Suppressor macrophage treated with lipopolysaccharide for 1 hour (primary cell): ENCODE measurements at places on chromosomes 13 and 19.

GRCh38 chr13:50197705-50198104 lies 182.5 kb downstream of the KCNRG start:
- DNase-seq = no peak

DNA sequence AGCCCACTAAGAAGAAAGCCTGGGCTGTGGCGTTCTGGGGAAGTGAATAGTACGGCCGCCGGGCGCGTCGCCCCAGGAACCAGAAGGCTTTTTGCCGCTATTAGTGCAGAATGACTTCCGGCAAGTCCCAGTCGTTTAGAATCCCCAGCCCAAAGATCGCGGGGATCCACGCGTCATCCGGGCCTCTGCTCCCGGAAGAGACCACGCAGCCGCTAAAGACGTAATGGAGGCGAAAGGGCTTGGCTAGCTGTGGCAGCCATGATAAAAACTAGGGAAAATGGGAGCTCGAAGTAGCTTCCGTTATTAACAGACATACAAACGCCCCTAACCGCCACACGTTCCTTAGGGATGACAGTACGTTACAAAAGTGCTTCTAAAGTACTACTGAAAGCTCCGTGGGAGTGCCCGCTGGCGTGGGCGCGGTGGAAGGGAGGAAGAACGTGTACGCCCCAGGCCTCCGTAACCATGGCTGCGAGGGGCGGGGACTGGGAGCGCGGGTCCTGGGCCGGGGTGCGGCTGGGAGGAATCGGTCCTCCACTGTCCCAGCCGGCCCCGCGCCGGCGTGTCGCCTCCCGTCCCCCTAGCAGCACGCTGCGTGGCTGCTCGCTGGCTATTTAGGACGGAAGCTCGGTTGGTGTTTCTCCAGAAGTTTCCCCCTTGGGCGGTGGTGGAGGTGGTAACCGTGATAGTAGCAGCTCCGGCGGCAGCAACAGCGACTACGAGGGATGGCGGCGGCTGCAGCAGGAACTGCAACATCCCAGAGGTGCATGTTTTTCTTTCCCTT lies at the start of gene SUGT1:
Gene SUGT1 (plus strand): TSS at position 641 of the 784 bp plus-strand sequence. CDS start 85 bp downstream, at position 726.
- DNase-seq = peak; percentile 99

- DNase-seq = peak; percentile 30
Measured at GRCh38 chr19:57812226-57812625, 2.5 kb downstream of the ZNF552 start.

DNA sequence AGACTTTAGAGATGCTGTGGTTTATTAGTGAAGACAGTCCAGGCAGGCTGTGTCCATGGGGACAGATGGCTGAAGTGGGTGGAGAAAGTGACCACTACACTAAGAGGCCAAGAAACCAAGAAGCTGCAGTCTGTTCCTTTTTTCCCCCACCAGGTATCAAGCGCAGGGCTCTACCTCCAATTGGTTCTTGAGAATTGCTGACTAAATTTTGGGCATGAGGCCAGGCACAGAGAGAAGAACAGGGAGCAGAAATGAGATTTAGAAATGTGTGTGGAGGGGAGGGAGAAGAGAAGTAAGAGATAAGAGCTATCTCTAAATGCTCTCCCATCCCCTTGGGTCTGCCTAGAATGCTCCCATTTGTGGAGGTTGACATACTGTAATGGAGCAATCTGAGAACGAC lies 12.3 kb upstream of the CYSLTR2 start:
- DNase-seq = no peak

DNA sequence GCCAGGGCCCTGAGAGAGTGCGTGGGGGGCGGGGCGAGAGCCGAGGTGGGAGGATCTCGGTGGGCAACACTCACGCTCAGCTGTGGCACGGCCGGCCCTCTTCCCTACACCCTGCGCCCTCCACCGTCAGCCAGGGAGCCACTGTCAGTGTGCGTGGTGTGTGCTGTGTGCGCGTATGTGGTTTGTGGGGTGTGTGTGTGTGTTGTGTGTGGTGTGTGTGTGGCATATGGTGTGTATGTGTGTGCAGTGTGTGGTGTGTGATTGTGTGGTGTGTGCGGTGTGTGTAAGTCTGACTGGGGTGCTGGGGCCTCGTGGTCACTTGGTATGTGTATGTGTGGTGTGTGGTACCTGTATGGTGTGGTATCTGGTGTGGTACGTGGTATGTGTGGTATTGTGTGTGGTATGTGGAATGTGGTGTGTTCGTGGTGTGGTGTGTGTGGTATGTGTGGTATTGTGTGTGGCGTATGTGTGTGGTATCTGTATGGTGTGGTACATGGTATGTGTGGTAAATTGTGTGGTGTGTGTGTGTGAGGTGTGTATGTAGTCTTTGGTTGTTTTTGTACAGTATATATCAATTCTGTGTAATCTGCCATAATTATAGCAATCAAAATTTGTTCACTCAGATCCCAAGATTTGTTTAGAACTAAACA lies 5.1 kb downstream of the GRK1 start:
- DNase-seq = no peak

- peak; percentile 66 for DNase-seq
Measured at GRCh38 chr19:5718037-5718578, 1.8 kb downstream of the LONP1 start.

- no peak for DNase-seq
Measured at GRCh38 chr13:21219036-21219381, 42.6 kb downstream of the MRPL57 start.

DNA sequence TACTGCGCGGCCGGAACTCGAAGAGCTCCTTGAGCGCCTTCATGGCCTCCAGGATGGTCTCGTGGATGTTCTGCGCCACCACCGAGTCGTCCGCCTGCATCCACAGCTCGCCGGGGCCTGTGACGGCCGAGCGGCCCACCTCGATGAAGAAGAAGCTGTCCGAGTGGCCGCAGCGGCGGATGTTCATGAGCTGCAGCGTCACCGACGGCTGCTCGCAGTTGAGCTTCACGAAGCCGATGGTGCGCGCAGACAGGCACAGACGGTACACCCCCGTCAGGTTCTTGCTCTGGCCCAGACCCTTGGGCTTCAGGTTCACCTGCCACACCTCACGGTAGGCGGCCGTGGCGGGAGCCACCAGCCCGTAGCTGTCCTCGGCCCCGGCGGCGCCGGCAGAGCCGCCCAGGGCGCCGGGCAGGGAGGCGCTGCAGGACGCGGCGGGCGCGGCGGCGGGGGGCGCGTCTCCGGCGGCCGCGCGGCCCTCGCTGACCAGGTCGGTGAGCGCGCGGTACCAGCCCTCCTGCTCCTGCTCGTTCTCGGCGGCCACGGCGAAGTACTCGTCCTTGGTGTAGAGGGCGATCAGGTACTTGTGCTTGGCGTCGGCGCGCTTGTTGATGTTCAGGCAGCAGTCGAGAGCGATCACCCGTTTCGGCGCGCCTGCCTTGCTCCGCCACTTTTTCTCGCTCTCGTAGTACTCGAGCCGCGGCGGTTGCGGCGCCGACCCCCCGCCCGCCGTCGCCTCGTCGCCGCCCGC lies 1.1 kb downstream of the IRS2 start:
- no peak for DNase-seq

GRCh38 chr19:49430172-49430677 lies 5.0 kb downstream of the GFY start:
- no peak for DNase-seq

GRCh38 chr19:54164369-54165068 lies 5.0 kb upstream of the LENG1 start:
- peak; percentile 82 for DNase-seq

DNA sequence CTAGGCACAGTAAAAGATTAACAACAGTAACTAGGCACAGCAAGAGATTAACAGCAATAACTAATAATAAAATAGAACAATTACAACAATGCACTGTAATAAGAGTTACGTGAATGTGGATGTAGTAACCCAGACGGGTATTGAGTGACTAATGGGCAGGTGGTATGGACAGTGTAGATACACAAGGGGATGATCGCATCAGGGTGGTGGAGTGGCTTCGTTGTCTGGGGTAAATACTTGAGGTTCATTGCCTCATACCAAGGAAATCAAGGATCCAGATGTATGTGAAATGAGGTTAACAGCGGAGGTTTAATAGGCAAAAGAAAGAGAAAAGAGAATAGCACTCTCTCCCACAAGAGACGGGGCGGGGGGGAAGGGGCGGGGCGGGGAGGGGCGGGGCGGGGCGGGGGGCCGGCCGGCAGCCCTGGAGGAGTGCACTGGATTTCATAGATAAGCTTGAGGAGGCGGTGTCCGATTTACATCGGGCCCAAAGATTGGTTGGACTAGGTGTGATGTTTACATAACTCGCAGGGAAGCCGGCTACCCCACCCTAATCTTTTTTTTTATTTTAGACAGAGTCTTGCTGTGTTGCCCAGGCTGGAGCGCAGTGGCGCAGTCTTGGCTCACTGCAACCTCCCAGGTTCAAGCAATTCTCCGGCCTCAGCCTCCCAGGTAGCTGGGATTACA lies 106.3 kb downstream of the KCTD15 start:
- DNase-seq = no peak
